Left renal cortex interstitium (tissue), 4 donors: ENCODE measurements at places on chromosomes 7 and 10.

DNA sequence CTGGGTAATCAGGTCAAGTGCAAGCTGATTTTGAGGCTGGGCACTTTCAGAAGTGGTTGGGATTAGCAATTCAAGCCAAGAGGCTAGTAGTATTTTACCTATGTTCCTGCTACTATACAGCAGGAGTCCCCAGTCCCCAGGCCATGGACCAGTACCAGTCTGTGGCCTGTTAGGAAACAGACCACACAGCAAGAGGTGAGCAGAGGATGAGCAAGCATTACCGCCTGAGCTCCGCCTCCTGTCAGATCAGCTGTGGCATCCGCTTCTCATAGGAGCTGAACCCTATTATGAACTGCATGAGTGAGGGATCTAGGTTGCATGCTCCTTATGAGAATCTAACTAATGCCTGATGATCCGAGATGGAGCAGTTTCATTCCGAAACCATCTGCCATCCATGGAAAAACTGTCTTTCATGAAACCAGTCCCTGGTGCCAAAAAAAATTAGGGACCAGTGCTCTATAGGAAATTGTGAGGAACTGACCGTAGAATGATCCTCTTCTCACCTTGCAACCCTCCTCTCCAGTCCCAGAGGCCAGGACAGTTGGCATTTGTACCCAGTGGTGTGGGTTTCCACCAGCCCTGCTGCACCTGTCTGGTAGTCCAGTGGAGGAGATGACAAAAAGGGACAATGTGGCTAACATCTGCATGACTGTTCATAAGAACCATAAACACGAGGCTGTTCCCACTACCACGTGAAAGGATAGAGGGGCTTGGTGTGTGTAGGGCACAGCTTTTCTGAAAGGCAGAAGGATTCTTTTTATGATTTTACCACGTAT is 172.5 kb downstream of the KIAA1217 start:
- DNase-seq: no peak

- no peak for DNase-seq
Measured at GRCh38 chr10:22321156-22321923, 441 bp downstream of the BMI1 start.

DNA sequence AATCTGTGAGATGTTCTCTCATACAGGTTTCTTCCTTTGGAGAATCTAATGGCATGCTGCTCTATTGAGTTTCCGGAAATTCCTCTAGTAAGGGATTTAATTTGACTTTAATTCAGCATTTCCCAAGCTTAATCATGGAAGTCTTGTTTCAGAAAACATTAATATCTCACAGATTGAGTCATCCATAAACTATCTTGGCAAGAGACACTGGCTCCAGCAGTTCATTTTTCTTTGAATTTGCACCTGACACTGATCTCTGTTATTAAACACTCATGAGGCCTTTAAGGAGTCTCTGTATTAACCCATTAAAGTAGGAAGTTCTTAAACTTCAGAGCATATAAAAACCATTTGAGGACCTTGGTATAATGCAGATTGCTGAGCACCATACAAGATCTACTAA is 3.6 kb upstream of the ITGB8 start:
- no peak for DNase-seq

GRCh38 chr7:141573511-141573910 is 22.3 kb downstream of the AGK start:
- no peak for DNase-seq

DNA sequence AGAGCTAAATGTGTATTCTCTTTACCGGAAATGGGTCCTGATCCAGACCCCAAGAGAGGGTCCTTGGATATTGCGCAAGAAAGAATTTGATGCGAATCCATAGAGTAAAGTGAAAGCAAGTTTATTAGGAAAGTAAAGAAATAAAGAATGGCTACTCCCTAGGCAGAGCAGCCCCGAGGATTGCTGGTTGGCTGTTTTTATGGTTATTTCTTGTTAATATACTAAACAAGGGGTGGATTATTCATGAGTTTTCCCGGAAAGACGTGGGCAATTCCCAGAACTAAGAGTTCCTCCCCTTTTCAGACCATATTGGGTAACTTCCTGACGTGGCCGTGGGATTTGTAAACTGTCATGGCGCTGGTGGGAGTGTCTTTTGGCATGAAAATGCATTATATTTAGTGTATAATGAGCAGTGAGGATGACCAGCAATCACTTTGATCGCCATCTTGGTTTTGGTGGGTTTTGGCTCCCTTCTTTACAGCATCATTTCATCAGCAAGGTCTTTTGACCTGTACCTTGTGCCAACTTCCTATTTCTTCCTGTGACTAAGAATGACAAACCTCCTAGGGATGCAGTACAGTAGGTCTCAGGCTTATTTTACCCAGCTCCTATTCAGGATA is 60.4 kb downstream of the ARL4A start:
- DNase-seq: no peak
